Epithelial cell of proximal tubule (primary cell): ENCODE measurements at places on chromosomes 1 and 21.

DNA sequence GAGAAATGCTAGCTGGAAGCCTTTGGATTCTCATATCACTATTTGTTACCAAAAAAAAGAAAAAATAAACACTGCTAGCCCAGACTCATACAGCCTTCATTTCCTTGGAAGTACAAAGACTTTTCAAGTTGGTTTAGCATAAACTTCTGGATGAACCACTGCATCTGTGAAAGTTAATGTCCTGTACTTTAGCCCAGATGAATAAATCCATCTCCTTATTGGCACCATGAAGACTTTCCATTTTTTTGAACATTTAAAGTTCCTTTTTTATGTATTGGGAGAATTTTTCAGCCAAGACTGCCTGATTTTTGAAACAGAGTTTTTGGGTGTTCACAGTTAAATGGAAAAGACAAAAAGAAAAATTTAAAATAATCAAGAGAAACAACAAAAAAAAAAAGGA lies 184.0 kb upstream of the C1orf87 start:
- DNase-seq: no peak

GRCh38 chr1:162570718-162571117 lies 9.2 kb downstream of the UAP1 start:
- DNase-seq: no peak

DNA sequence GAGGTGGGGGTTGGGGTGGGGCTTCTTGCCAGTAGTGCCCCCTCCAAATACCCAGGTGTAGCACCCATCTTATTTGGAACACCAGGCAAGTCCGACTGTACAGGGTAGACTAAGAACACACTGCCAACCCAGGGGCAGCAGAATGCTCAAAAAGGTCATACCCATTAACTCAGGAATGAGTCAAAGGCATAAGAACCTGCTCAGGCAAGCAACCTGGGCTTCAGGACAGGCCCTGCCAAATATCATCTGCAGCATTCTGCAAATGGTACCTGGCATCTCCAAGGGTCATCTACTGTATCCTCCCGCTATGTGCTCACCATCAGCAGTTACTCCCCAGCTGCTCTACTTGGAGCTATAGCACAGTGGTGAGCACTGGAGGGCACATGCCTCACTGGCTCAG lies 19.4 kb downstream of the PEA15 start:
- no peak for DNase-seq

DNA sequence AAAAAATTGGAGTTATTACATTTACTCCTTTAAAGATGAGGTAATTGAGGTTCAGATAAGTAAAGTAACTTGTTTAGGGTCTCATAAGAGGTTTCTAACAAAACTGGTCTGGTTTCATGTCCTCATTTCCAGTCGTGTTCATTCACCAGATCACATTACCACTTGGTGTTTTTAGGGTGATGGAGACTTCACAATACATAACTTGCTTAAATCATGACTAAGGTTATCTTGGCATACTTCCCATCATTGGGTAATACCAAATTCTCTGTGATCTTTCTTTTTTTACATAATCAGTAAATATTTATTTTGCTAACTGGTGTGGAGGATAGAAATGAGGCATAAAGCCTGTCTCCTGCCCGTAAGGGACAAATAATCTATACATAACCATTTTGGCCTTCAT lies 31.6 kb upstream of the RPTN start:
- DNase-seq: no peak

DNA sequence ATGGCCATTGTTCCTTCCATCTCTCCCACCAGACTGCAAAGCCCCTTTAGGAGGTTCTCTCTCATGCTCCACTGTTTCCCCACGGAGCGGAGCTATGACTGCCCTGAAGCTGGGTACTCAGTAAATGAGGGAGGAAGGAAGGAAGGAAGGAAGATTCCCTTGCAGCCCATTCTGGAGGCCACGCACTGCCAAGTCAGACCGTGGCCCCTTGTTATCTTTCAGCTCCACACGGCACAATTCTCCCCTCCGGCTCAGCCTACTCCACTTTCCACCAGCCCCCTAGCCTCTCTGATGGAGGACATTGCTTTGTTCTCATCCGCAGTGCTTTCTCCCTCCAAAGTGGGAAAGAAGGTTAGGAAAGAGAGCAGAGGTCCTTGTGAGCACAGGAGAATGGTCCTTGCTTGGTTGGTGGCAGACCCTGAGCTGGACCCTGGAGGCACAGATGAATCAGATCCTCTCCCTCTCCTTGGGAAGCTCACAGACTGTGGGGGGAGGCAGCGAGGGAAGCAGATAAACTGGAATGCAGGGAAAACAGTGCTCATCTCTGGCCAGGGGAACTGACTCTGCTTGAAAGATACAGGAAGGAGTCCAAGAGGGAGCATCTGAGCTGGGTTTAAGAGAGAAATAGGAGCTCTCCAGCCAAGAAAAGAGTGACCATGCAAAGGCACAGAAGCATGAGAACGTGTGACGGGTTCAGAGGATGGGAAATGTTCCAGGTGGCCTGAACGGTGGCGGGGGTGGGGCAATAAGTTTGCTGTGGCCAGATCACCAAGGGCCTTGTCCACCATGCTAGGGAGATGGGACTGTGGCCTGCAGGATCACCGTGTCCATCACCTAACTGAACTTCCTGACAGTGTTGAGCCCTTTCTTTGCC lies 52.6 kb downstream of the GLIS1 start:
- DNase-seq: no peak

DNA sequence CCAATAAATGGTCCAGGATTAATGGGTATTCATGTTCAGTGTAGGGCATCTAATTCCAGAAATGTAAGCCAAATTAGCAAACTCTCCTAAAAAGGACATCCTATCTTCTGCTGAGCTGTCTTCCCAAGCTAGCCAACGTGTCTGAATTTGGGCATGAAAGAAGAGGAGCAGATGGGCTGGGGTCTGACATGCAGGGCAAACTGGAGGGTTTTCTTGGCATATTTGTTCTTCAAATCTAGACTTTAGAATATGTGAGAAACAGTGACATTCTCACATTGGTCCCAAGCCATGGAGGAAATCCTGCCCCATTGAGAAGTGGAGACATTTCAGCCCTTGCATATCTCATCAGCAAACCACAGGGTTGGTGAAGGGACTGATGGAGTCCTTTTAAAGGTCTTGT lies 67.2 kb downstream of the LRIG2 start:
- DNase-seq: no peak

- no peak for DNase-seq
Measured at GRCh38 chr1:45246760-45247159, 40.4 kb upstream of the ZSWIM5 start.

DNA sequence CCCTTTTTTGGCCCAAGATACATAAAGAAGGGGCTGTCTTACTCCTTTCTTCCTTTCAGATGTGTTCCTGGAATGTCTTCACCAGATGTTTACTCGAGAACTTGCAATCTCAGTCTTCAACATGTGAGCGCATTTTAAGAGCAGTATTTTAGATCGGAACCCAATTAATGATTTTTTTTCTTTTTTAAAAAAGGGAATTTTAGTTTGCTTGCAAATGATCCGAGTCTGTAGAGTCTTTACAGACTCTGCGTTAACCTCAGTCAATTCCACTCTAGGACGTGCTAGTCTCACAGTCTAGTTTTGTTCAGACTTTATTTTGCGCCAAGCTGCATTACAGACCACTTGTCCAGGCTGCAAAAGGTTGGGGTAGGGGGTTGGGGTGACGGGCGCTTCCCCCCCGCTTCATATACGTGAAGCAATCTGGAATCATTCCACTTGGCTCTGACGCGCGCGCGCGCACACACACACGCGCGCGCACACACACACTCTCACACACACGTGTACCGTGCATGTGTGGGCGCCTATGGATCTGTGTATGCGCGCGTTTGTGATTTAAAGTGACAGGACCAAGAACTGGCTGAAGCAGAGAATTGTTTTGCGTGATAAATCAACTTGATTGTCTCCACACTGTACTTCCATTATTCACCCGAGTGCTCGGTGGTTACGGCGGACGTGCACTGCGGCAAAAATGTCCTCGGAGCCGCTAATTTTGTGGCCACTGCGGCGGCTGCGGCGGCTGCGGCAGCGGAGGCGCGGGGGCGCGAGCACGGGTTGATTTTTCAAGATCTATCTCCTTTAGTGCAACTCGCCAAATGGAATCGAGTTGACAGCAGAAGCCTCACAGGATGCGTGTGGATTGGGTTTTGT lies 25.6 kb upstream of the NFIA start:
- no peak for DNase-seq

- peak; percentile 60 for DNase-seq
Measured at GRCh38 chr1:109595531-109595930, 23.9 kb downstream of the GNAT2 start.

DNA sequence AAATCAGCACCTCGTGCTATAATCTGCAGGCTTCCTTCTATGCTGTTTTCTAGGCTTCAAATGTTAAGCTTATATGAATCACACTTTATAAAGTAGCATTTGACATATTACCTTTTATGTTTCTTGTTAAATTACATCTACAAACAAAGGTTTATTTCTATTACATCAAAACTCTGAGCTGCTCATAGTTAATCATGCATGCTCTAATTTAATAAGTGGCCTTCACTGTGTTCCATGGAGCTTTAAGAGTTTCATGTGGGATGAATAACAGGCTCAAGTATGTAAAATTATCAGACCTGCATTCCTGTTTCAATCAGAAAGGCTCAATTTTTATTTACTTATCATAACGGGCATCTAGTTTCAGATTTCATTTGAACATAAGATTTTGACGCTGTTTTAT lies 13.0 kb downstream of the SLC19A2 start:
- no peak for DNase-seq

DNA sequence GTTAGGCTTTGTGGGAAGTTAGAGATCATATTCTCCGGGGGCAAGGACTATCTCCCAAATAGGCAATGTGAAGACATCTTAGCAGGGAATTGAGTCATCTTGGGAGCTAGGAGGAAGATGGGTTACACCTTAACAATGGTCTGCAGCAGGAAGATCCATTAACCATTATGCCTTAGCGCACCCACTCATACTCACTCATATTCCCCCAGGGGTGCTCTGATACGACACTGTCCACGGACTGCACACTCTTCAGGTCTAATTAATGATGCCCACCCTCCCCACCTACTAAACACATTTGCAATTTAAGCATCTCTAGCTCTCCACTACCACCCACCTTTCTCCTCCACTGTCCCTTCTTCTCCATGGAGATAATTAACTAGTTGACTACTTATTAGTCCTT lies 857 bp upstream of the AK5 start:
- no peak for DNase-seq

DNA sequence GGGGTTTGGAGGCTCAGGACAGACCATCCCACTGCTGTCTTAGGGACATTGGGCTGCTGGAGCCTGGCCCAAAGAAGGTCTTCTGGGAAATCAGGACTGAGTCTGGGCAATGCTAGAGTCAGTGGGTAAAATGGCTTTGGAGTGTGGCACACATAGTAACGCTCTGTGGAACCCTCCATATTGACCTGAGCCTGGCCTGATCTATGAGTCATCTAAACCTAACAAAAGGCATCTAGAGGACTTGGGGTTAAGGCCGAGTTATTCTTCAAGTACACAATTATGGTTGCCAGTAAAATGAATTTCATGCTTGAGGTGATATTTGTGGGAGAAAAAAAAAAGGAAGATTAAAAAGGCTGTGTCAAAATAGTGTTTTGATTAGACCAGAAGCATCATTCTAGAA lies 77.7 kb downstream of the ST6GALNAC5 start:
- no peak for DNase-seq

DNA sequence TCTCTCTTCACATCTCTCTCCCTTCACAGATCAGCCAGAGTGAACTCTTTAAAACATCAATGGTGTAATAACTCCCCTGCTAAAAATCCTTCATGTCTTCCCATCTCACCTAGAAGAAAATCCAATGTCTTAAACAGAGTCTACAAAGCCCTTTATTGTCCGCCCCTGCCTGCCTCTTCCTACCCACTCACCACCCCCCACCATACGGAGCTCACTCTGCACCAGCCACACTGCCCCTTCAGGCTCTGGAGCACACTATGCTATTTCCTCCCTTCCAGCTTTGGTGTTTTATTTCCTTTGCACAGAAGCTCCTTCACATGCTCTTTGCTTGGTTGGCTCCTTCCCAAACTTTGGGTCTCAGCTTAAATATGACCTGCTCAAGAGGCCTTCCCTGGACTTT lies 10.2 kb downstream of the CAMK1G start:
- no peak for DNase-seq

GRCh38 chr1:207779008-207779407 lies 27.2 kb downstream of the CD46 start:
- DNase-seq: no peak

- DNase-seq: no peak
Measured at GRCh38 chr1:200211157-200211556, 183.6 kb downstream of the NR5A2 start.

DNA sequence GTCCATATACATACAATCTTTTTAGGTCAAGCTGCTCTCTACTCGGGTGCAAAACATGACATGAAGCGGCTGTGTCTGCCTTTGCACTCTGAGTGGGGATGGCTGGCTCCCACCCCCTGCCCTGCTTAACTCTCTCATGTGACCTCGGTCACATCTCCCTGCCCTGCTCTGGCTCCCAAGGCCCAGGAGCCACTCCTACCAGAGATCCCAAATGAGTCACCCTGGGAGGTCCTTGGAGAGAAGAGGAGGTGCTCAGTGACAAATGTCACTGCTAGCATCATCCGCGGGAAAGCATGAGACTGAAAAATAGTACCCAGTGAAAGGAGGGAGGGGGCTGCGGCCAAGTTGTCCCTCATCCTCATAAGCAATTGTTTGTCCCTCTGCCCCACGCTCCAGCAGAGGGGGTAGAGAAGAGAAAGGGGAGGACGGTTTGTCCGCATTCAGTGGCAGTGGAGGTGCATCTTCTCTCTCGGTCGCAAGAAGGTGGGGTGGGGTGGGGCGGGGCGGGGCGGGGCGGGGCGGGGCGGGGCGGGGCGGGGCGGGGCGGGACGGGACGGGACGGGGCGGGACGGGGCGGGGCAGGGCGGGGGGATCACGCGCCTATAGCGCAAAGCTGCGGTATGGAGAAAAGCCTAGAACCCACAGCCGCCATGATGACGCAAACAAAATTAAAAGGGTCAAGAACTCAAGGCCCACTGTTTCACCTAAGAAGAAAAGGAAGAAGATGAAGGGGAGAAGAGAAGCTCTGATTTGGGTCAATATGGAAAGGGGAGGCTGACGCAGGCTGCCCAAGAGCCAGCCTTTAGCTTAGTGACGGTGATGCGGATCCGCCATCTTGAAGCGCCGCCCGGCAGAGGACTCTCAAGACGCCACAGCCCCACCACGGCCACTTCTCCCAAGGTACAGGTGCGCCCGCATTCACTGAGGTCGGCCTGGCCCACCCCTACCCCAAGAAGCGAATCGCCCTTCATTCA lies 66.2 kb downstream of the CD46 start:
- DNase-seq: no peak

GRCh38 chr1:39759436-39759726 lies 11.8 kb downstream of the OXCT2 start:
- DNase-seq: no peak

DNA sequence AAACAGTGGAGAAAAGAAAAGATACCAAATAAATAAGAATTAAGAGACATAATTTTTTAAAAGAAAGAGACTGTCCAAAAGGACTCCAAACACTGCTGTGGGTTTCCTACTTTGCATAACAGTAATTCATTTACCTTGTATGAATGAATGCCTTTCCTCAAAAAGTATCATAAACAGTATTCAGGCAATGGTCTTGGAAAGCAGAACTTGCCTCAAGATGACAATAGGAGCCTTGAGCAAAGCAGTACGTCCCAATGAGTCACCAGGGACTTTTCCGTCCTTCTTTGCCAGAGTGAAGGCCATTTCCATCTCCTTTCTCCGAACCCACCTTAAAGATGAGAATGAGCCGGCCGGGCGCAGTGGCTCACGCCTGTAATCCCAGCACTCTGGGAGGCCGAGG lies 186.4 kb downstream of the ZBTB18 start:
- DNase-seq: no peak

GRCh38 chr1:215957663-215958062 lies 390.6 kb downstream of the KCTD3 start:
- no peak for DNase-seq

GRCh38 chr1:37811027-37811655 lies 3.1 kb upstream of the YRDC start:
- no peak for DNase-seq
